ENCODE measurements at places on chromosomes 11 and 22. TPM values are rescaled to one million over a fixed set of nuclear protein-coding genes. Genes with fewer than 3 reads are reported as not detected.

Gene ALX4
- polyA plus RNA-seq, result 0.01 TPM

Gene IL17REL
- polyA plus RNA-seq, result not detected

Gene DCDC1
- 0.27 TPM for polyA plus RNA-seq

Gene HTR3A
- not detected for polyA plus RNA-seq

Gene FAM227A
- polyA plus RNA-seq, result 0.72 TPM

Gene TRIM51
- polyA plus RNA-seq, result not detected

Gene OR8D1
- polyA plus RNA-seq, result not detected

Gene OSM
- 0.46 TPM for polyA plus RNA-seq

Gene OTOG
- polyA plus RNA-seq, result not detected

Gene IGLL1
- not detected for polyA plus RNA-seq

Gene TMEM151A
- polyA plus RNA-seq, result 0.15 TPM

Gene RPLP2
- 237 TPM for polyA plus RNA-seq

Gene IL18
- 2.2 TPM for polyA plus RNA-seq

Gene TRIM48
- not detected for polyA plus RNA-seq

Gene LSP1
- polyA plus RNA-seq, result 22.0 TPM

Gene KRTAP5-8
- not detected for polyA plus RNA-seq

Gene HOATZ
- polyA plus RNA-seq, result 0.34 TPM

Gene IZUMO1R
- polyA plus RNA-seq, result not detected

Gene PIH1D2
- 0.94 TPM for polyA plus RNA-seq

Gene KDELR3
- polyA plus RNA-seq, result 26.9 TPM

Gene PATE4
- polyA plus RNA-seq, result not detected

Gene TRIM34
- 7.2 TPM for polyA plus RNA-seq

Gene ZC3H12C
- 7.5 TPM for polyA plus RNA-seq

Gene KRTAP5-2
- not detected for polyA plus RNA-seq

Gene OR51B4
- polyA plus RNA-seq, result not detected

Gene RRP7A
- 9.6 TPM for polyA plus RNA-seq

Gene MRGPRE
- polyA plus RNA-seq, result not detected

Gene SCN2B
- polyA plus RNA-seq, result 2.1 TPM

Gene WBP2NL
- 0.48 TPM for polyA plus RNA-seq

Gene OR51T1
- polyA plus RNA-seq, result not detected

Gene OR8B4
- not detected for polyA plus RNA-seq

Gene CACNA1I
- polyA plus RNA-seq, result 0.07 TPM

Gene LAYN
- 40.6 TPM for polyA plus RNA-seq
